Activated CD4-positive, alpha-beta T cell treated with anti-CD3 and anti-CD28 coated beads, Interleukin-2, Interleukin-6, amounts not matched to agents 100 ng/mL and 50 ng/mL, durations not matched to agents 16 hours and 8 hours (primary cell): ENCODE measurements at places on chromosomes 3 and 15.

DNA sequence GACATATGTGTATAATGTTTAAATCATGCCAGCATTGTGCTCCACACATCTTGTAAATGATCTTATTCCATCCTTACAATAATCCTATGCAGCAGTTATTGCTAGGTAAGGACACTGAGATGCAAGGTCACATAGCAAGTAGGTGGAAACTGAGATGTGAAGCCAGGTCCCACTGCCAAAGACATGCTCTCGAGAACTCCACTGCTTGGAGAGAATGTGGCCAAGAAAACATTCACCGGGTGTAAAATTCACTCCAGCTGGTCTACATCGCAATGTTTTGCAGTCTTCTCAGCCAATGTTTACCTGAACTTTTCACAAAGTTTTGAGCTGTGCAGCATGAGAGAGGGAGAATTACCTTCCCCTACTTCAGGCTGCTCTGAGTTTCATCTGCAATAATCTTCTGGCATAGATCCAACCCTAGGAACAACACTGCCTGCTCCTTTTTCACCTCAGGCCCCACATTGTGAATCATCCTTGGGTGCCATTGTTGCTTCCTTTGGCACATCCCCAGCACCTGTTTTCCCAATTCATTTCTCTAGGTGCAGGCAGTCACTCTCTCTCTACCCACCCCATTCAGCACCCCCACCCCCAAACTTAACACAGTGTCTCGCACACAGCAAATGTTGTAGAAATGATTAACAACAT lies 53.5 kb upstream of the PRTG start:
- no peak for DNase-seq

DNA sequence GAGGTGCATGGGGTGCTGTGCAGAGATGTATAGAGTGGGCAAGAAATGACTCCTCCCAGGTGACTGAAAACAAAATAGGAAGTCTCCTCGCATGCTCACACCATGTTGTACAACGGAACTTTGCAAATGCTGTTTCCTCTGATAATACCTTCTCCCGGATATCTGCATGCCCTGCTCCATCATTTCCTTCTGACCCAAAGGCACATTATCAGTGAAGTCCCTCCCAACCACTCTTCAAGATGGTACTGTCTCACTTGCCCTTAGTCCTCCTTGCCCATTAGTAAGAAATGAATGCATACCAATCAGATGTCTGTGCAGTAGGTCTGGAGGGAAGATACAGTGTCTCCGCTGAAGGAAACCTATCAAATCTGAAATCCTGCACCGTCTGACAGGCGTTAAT lies 12.0 kb downstream of the TMED3 start:
- DNase-seq: no peak

DNA sequence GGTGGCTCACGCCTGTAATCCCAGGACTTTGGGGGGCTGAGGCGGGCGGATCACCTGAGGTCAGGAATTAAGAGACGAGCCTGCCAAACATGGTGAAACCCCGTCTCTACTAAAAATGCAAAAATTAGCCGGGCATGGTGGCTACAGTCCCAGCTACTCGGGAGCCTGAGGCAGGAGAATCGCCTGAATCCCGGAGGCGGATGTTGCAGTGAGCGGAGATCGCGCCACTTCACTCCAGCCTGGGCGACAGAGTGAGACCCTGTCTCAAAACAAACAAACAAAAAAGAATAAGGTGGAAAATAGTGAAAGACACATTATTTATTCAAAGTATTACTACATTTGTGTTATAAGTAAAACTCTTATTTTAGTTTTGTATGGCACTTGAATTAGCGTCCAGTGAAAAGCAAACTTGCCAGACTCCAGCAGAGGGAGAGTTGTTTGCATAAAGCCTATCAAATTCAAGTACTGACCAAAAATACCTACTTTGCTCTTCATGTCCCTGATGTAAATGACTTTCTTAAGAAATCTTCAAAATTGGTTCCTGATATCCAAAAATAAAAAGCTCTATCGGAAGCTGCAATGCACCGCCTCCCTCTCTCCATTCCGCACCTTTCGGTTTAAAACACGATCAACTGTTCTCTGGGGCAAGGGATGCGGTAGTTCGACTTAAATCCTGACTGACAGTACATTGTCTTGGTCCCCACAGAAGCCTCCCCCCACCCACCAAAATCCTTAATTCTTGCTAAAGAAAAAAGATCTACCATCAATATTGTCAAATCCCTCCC lies 1.2 kb downstream of the TRPM7 start:
- DNase-seq: peak; percentile 10

DNA sequence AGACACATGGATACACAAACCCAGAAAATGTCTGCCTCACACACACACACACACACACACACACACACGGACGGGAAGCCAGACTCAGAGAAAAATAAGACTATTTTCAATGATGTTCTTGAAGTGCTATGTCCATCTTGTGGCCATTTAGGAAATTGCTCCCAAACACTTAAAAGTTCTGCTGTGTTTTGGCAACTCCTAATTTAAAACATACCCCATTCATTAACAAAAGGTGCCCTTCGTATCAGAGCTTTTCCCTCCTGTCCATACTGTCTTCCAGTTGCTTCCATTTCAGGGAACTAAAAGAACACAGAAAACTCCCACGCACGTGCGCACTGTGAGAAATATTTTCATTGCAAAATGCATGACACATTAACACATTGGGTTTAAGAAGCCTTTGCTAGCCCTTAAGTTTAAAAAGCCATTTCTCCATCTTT lies 44.6 kb downstream of the SLC12A1 start:
- peak; percentile 40 for DNase-seq

GRCh38 chr3:175411946-175412345 lies 552.8 kb downstream of the NAALADL2 start:
- no peak for DNase-seq

- DNase-seq: no peak
Observed at GRCh38 chr3:115922681-115923347, 299.5 kb downstream of the GAP43 start.

DNA sequence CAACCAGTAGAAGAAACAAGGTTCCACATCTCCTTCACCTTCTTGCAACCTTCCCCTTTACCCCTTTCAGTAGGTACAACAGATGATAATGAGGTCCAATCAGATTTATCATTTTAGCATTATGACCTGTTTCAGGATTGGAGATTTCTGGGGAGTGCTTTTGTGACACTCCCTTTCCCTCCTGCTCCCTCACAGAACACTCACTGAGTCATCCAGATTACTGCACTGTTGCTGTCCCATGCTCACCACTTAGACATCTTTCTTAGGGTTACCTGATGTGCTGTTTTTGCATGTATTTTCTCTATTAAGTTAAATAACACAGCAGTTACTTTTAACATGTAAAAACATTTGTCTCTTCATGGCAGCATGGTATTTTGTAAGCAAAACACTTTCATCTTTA lies 118.5 kb downstream of the MFSD1 start:
- DNase-seq: no peak

DNA sequence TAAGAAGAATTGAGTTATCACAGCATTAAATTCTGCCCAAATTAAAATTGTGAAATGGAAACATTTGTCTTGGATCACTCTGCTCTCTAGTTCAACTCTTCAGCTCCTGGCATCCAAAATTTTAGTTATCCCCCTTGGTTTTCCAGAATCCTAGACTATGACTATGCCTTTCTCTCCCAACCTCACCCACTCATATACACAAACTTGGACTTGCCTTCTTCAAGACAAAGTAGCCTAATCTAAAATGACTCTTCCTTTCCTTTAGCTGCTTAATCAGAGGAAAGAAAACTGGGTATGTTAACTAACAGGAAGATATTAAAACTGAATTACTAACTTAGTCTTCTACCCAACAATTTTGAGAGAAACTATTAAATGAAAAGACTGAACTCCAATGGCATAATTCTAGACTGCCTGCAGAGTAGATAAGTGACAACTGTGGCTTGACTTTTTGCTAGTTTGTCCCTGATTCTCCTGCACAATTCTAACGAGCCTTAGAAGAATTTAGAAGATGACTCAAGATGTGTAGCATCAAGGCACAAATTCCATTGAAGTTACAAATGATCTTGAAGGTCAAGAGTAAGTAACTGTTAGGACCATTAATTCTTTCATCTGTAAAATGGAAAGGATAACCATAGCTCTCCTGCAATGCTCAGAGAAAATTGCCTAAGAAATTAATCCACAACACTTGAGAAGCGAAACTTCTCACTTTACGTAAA lies 5.2 kb upstream of the GOLIM4 start:
- DNase-seq: no peak

DNA sequence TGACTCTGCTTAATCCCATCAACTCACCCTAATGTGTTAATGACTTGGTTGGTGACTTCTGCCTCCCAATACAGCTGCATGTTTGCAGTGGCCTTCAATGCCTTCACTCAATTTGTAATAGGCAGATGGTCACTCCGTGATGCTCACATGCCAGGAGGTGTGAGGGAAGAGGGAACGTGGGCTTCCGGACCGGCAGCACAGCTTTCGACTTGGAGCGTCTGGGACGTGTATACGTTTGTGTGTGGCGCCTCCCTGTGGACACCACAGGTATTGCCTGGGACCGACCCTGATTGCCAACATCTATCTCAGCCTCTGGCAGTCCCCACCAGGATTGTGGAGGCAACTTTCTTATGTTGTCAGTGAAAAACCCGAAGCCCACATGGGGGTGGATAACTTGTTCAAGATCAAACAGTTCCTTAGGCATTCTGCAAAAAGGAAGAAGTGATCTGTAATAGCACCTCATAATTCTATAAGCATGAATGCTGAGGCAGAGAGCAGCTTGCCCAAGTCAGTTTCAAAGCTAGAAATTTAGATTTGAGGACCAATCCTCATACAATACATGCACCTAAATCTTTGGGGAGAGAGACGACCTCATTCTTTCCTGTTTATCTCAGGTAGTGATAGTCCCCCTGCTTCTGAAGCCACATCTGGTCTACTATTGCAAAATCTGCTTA lies 16.9 kb downstream of the MRPL46 start:
- DNase-seq: peak; percentile 86

DNA sequence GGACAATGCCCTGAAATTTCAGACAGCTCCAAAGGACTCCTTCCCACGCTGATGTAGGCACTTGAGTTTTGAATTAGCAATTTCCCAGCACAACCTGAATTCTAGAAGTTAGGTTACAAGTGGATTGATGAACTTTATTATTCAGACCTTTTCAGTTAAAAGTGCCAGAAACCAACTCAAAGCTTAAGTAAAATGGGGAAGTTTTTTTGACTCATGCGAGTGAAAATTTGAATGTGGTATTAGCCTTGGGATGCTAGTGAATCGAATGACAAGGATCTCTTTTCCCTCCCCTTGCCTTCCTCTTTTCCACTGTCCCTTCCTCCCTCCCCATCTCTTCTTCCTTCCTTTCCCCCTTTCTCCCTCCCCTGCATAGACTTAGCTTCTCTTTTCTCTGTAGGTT lies 295.1 kb upstream of the PROK2 start:
- DNase-seq: no peak

- DNase-seq: no peak
Observed at GRCh38 chr15:37094333-37094914, 5.9 kb downstream of the MEIS2 start.

DNA sequence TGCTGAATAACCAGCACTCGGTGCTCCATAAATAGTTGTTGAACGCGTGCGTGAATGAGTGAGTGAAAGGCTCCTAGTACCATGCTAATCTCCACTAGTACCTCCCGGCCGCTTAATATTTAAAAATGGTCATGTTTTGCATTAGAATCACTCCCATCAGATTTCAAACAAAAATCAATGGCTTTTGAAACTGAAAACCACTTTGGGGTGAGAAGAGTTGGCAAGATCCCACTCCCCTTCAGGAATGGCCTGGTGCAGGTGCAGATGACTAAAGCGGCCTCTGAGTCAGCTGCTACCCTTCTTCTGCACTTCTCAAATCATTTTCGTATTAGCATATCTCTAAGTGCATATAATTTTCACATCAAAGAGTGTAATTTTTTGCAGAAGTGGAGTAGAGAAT lies 425.3 kb upstream of the PROK2 start:
- DNase-seq: no peak

- no peak for DNase-seq
Observed at GRCh38 chr3:172257648-172258400, 190.4 kb downstream of the GHSR start.

- no peak for DNase-seq
Observed at GRCh38 chr3:115706311-115706829, 83.1 kb downstream of the GAP43 start.

DNA sequence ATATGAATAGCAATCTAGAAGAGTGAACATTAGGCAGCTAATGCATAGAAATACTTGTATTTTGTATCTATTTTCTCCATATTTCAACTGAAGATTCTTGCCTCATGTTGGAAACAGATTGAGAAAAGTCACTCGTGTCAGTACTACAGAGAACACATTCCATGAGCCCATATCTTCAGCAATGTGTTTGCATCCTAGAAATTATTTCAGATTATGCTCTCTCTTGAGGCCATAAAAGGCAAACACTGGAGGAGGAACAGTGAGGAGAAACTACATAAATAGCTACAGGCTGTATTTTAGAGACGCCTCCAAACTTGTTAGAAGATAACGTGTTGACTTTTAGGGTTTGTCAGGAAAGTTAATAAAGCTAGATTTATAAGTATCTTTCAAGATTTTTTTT lies 906.9 kb downstream of the FHIT start:
- DNase-seq: no peak

DNA sequence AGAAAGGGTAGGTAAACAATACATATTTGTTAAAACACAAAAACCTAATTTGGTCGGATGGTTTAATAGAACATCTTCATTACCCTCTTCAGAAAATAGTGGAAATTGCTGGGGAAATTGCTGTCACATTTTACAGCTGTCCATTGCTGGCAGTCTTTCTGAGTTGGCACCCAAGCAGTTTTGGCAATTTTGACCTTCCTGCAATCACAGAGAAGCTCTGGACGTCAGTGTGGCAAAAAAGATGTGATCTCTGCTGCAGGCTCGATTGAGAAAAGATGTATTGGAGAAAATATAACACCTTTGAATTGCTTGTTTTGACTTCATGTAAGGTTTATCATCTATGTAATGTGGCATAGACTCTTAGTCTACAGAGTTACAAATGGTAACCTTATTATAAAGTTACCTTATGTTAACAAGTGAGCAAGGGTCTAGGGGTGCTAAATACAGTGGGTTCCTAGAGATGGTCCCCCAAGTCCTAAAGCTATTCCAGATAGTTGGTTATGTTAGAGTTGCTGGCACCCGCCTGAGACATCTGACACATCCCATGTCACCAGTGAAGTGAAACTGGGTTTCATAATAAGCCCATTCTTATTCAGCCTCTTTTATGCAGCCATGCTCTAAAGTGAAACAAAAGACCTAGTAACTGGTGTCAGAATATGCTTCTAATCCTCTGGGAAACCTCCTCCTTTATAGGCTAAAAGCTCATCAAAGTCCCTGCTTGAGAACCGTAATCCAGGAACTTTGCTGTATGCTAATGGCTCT lies 14.0 kb downstream of the UBE2E1 start:
- DNase-seq: no peak

- no peak for DNase-seq
Observed at GRCh38 chr3:13637311-13637891, 88.5 kb downstream of the FBLN2 start.
